ENCODE measurements at places on chromosomes 1 and 21. TPM values are rescaled to one million over a fixed set of nuclear protein-coding genes. Genes with fewer than 3 reads are reported as not detected.

The AGT gene
- total RNA-seq: 74.5 TPM

The OR2M3 gene
- total RNA-seq: not detected

The ELAPOR1 gene
- 0.22 TPM for total RNA-seq

The C1orf87 gene
- not detected for total RNA-seq

The UQCRH gene
- total RNA-seq: 1,208 TPM

The STYXL2 gene
- 127 TPM for total RNA-seq

The CA14 gene
- total RNA-seq: 14.4 TPM

The PRRX1 gene
- total RNA-seq: 46.3 TPM

The IGFN1 gene
- total RNA-seq: not detected

The IL20 gene
- total RNA-seq: not detected

The LCE1E gene
- not detected for total RNA-seq

The LPAR3 gene
- total RNA-seq: 16.6 TPM

The ABL2 gene
- total RNA-seq: 8.5 TPM

The CRNN gene
- total RNA-seq: not detected

The TEDDM1 gene
- total RNA-seq: not detected

The HCRTR1 gene
- 0.49 TPM for total RNA-seq

The LHX4 gene
- total RNA-seq: not detected

The SIK1 gene
- total RNA-seq: 4.6 TPM

The CRABP2 gene
- total RNA-seq: not detected

The C1QA gene
- total RNA-seq: 124 TPM

The IKBKE gene
- total RNA-seq: 0.62 TPM

The CTSS gene
- total RNA-seq: 38.4 TPM

The KRTAP20-2 gene
- total RNA-seq: not detected

The MOB3C gene
- total RNA-seq: 13.9 TPM

The TEX38 gene
- not detected for total RNA-seq

The CNIH3 gene
- 1.2 TPM for total RNA-seq

The RCAN1 gene
- total RNA-seq: 36.5 TPM

The MNDA gene
- 4.9 TPM for total RNA-seq

The GNB1 gene
- 182 TPM for total RNA-seq

The H3-3A gene
- total RNA-seq: 348 TPM

The BGLAP gene
- 0.32 TPM for total RNA-seq

The RIPPLY3 gene
- total RNA-seq: not detected

The BTBD8 gene
- 4.3 TPM for total RNA-seq

The PGLYRP4 gene
- not detected for total RNA-seq

The CD164L2 gene
- total RNA-seq: not detected

The SH3BGR gene
- 159 TPM for total RNA-seq

The GBP6 gene
- total RNA-seq: 0.14 TPM

The RALGPS2 gene
- total RNA-seq: 14.4 TPM

The MCOLN2 gene
- total RNA-seq: 0.19 TPM

The CFHR2 gene
- not detected for total RNA-seq

The PCSK9 gene
- total RNA-seq: not detected

The AURKAIP1 gene
- total RNA-seq: 265 TPM

The HES4 gene
- 36.7 TPM for total RNA-seq

The THBS3 gene
- 5.7 TPM for total RNA-seq

The FAM89A gene
- total RNA-seq: 8.9 TPM

The SPRR2E gene
- not detected for total RNA-seq

The C4BPA gene
- not detected for total RNA-seq

The OR2L13 gene
- total RNA-seq: not detected

The LGR6 gene
- total RNA-seq: 4.1 TPM

The METTL25B gene
- 16.6 TPM for total RNA-seq

The OR2T1 gene
- not detected for total RNA-seq

The WDR64 gene
- total RNA-seq: not detected

The C1orf226 gene
- 4.6 TPM for total RNA-seq

The C1orf185 gene
- not detected for total RNA-seq

The SYDE2 gene
- total RNA-seq: 20.7 TPM

The FAM78B gene
- total RNA-seq: 3.4 TPM

The OR6N1 gene
- total RNA-seq: not detected

The ABCD3 gene
- total RNA-seq: 69.0 TPM

The AXDND1 gene
- not detected for total RNA-seq

Data from Right ventricle myocardium inferior (tissue), 1 donor.